ENCODE measurements at places on chromosomes 1 and 21.

DNA sequence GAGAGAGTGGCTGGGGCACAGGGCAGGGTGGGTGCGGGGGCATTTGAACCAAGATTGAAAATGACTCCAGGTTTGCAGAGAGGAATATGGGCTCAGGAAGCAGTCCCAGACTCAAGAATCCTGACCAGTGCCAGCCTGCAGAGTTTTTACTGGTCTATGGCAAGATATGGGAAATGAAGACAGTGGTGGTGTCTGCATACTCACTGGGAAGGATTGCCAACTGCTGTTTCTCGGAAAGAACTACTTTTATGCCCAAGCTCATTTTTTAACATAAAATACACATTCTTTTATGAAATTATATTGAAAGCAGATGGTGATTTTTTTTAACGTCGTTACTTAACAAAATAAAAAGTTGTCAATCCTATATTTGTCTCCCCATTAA is 401.8 kb downstream of the CAMTA1 start:
- DNase-seq, result no peak

DNA sequence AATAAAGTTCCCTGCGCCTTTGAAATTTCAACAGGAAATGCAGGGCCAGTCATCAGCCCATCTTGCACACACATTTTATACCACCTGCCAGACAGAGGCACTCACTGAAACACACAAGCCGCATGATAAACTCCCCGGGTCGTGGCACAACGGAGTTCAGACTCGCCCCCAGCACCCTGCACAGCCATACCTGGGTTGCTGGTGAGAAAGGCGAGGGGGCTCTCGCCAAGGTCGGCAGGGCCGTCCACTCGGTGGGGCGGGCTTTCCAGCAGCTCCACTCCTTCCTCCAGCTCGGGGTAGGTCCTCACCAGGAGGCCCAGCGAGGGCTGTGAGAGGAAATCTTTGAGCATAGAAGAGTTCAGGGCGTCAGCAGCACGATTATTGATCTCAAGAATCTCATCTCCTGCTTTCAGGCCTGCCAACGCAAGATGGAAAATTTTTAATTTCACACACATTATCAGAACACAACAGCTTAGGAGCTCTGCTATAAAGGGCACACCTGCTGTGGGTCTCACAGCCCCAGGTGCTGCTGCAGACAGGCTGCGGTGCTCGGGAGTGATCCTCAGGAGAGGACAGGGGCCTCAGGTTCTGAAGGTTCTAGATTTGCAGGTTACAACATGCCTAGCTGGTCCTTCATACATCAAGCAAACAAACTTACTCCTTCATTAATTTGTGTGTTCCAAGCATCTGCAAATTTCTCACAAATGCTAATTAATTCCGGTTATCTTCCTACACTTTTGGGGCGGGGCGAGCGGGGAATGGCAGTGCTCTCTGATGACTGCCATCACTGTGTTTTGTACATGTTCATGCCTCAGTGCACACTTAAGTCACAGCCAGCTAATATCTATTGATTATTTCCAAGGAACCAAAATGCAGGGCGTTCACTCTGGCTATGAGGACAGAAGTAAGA is 144.2 kb upstream of the KRTAP19-8 start:
- DNase-seq, result peak; percentile 44

DNA sequence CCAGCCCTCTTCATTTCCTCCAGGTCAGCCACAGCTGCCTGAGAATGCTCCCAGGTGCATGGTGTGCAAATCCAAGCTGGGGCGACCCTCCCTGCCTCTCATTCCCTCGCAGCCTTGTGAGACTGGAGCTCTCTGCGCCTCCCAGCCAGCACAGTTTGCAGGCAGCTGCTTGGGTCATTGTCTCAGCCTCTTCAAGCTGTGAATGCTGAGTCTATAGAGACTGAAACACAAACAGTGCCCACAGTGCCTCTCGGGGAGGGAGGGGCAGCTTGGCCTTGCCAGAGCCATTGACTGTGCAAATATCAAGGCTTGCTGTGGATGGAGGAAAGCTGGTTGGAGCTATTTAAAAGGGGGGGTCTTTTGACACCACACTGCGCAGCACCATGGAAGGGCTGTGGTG is 10.6 kb downstream of the PLXNA2 start:
- no peak for DNase-seq

DNA sequence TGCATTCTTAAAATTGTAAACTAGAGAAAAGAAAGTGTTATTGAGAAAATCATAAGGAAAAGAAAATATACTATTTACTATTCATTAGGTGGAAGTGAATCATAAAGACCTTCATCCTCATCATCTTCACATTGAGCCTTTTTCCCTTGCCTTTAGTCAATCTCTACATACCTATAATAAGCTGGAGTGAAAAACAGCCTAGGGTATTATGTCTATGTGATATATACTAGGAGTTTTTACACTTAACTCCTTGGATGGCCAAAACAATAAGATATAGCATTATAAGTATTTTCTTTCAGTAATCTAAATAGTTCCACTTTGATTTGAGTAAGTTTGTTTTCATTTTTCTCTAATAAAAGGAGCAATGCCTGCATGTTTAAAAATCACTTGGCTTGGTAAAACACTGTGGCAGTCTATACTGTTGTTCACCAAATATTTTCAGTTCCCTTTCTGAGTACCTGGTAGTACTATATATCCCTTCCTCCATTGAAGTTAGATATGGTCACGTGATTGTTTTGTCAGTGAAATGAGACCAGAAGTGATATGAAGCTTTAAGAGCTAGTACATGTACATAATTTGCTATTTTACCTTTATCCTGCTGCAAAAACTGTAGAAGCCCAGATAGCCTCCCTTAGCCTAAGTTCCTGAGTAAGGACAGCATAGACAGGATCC is 78.3 kb downstream of the CLEC20A start:
- no peak for DNase-seq

DNA sequence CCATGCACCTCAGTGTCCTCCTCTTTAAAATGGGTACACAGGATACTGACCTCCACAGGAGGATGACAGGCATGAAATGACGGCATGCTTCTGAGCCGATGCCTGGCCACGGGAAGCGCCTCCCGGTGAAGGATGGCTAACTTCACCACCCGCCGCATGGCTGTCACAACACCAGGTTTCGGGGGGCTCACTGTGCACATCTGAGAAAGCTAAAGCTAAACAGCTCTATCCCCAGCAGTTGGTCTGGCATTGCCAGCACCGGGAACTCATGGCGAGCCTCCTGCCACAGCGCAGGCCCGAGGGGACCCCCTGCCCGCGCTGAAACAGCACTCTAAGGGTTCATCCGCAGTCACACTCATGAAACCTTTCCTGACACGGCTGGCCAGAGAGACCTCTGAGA is 16.0 kb downstream of the NPHP4 start:
- no peak for DNase-seq

- no peak for DNase-seq
Observed at GRCh38 chr21:15293240-15293639, 228.4 kb upstream of the NRIP1 start.

DNA sequence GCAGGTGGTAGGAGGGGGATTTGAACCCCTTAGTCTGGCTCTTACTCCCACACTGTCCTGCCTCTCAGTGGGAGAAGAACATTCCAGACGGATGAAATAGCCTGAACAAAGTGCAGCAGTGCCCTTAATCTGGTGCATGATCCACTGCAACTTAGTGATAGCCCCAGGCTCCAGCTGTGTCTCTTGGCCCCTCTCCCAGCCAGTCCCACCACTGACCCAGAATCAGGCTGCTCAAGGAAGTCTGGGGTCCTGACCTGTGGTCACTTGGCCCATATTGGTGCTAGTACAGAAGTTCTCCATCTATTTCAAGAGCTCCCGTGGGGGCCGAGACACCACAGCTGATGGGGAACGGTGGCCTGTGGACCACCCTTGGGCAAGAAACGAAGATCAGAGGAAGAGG is 255.0 kb downstream of the KAZN start:
- no peak for DNase-seq

GRCh38 chr1:17498214-17498613 is 41.3 kb upstream of the ARHGEF10L start:
- DNase-seq, result no peak

GRCh38 chr1:116323491-116323890 is 49.6 kb upstream of the ATP1A1 start:
- no peak for DNase-seq

DNA sequence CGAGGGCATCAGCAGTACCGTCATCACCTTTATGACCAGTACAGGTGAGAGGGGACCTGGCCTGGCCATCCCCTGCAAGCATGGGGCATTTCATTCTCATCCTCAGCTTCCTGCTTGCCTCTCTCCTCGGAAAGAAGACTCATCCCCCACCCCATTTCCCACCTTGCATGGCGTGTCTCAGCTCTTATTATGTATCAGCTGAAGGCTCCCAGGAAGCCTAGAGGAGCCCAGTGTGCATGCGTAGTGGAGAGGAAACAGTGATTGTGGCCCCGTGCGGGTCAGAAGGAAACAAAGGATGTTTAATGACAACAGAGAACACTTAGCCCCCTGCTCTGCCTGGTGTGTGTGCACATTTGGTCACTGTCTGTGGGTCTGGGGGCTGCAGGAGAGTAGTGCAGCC is 40.3 kb upstream of the CNTN2 start:
- no peak for DNase-seq

DNA sequence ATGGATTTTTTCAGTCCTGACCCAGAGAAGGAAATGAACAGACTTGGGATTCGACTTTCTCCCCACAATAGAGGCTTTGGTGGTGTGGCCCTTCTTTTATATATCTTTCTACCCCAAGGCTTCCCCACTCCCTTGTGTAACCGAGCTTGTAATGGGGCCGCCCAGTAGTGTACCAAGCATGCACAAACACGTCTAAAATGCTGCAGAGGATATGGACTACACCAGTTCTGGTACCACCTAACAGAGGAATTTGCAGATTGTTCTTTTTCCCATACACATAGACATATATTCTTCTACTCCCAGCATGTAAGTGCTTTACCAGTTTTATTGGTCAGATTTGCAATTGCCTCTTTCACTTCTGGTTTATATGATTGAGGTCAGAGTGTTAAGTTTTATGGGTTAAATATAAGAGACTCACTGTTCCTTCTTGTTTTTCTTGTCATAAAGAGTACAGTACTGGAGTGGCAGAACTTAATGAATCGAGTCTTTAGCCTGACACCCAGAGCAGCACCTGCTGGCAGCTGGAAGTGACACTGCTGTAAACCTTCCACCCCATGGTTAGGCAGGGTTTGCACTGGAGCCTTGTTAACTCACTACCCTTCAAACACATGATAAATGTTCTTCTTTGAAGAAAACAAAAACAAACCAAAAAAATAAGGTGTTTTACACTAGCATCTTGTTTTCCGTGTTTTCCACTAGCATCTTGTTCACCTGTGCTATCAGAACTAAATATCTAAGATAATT is 198.6 kb downstream of the PTPRC start:
- no peak for DNase-seq

- DNase-seq, result no peak
Observed at GRCh38 chr1:31497601-31498000, 78.7 kb upstream of the TINAGL1 start.

DNA sequence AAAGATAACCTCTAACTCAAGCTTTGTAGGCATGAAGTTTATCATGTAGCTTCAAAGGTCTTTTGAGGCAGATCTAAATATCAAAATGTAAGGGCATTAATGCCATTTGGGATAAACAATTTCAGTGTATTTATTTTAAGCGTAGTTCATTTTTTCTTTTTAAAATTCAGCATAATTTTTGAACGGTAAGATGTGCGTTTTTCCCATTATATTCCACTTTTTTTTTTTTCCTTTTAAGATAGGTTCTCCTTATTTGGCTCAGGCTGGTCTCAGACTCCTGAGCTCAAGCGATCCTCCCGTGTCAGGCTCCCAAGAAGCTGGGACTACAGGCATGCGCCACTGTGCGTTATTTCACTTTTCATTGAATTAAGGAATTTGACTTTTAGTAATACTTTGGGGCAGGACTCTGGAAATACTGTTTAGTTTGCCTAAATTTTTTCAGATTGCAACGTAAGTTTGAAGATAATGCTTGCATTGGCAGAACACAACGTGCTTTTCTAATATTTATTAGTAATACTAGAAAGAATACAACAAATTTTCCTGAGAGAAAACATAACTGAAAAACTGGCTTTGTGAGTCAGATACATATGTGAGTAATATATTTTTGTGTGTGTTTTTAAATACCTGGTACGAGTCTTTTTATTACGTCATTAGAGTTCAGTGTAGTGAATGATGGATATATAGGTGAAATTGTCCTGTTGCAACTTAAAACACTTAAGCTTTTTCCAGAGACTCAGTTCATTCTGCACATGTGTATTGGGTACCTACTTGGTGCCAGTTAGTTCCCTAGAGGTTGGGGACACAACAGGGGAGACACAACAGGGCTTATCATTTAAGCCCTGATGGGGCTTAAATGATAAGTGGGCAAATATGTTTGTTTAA is 2.2 kb downstream of the RALGPS2 start:
- DNase-seq, result no peak

GRCh38 chr1:8742022-8742924 is 75.2 kb downstream of the RERE start:
- no peak for DNase-seq

- peak; percentile 55 for DNase-seq
Observed at GRCh38 chr1:9784508-9785133, 39.1 kb downstream of the CLSTN1 start.

- DNase-seq, result no peak
Observed at GRCh38 chr1:183840140-183840539, 35.2 kb downstream of the RGL1 start.

GRCh38 chr1:195053478-195053877 is 1554.8 kb downstream of the KCNT2 start:
- DNase-seq, result no peak

DNA sequence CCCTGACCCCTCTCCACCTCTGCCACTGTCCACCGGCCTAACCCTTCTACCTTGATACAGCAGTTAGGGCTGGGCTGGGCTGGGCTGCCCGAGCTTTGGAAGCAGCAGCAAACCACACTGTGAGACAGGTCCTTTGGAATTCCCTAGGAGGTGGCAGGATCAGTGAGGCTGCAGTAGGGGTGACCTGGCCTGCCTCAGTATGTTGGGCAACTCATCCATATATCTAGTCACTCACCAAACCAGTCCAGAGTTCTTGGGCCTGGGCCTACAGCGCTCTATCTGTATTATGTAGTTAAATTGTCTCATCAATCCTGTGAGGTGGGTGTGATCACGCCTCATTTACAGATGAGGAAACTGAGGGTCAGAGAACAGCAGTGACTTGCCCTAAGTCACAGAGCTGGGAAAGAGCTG is 13.3 kb upstream of the SYNC start:
- no peak for DNase-seq

- DNase-seq, result no peak
Observed at GRCh38 chr1:8120693-8121260, 94.7 kb upstream of the ERRFI1 start.

- peak; percentile 26 for DNase-seq
Observed at GRCh38 chr1:51518033-51518585, 957 bp downstream of the EPS15 start.

GRCh38 chr1:27968692-27969091 is 8.9 kb downstream of the XKR8 start:
- DNase-seq, result no peak

GRCh38 chr1:211182746-211183145 is 48.8 kb upstream of the KCNH1 start:
- no peak for DNase-seq

- no peak for DNase-seq
Observed at GRCh38 chr1:41629571-41629970, 145.1 kb upstream of the EDN2 start.

- DNase-seq, result no peak
Observed at GRCh38 chr1:159442428-159442827, 2.9 kb downstream of the OR10J1 start.

GRCh38 chr1:245453541-245453940 is 298.8 kb downstream of the KIF26B start:
- no peak for DNase-seq

All from activated T-helper 2 cell treated with anti-CD3 and anti-CD28 coated beads, Interferon-gamma antibody, Interleukin-2, Interleukin-4, amounts not matched to agents 10 μg/mL and 5 μg/mL and 100 μg/mL, durations not matched to agents 14 hours and 24 hours and 36 hours (primary cell).